WTC11 (cell line): ENCODE measurements at places on chromosomes 5 and 9.

DNA sequence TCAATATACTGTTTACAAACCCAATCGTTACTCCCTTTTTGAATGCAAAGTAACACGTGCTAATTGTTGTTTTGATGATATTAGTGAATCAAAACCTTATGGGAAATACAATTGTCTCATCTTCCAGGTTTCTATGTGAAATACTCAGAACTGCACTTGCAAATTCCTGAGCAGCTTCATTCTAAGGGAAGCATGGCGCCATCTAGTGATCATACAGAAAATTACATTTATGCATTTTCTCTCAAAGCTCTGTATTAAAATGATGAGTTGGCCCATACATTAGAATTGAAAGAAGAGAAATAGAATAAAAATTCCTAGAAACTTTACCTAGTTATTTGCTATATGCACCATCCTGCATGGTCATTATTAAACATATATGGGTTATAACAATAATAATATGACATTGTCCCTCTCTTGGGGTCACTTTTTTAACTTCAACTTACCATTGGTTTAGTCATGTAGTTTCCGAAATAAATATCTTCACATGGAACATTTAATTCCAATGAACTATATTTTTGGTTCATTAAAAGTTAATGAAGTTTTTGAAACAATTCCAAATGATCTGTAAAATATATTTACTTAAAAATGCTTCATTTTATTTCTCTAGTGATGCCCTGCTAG is 220.0 kb downstream of the PDE4D start:
- DNase-seq: no peak

- no peak for DNase-seq
Measured at GRCh38 chr5:156971848-156972525, 9.0 kb upstream of the TIMD4 start.

DNA sequence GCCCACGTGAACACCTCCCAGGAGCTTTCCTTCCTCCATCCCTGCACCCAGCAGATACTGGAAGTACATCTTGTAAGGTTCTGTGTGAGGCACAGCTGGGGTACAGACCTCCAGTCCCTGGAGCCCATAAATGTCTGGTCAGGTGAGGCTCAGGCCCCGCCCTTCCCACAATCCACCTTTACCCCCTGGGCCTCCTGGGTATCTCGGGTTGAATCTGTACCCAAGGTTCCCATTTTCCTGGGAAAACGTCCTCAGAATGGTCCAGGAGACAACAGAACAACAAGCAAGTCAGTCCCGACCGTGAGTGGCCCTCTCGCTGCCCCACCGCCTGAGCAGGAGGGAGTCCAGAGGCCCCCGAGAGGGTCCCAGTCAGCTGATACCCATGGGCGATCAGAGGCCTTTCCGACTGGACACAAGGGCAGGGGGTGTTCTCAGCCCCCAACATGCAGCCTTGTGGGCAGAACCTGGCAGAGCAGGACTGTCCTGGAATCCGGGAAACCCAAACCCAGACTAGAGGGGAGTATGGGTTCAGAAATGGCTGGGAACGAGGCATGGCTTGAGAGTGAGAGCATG is 4.3 kb downstream of the SPATA31E1 start:
- DNase-seq: no peak

DNA sequence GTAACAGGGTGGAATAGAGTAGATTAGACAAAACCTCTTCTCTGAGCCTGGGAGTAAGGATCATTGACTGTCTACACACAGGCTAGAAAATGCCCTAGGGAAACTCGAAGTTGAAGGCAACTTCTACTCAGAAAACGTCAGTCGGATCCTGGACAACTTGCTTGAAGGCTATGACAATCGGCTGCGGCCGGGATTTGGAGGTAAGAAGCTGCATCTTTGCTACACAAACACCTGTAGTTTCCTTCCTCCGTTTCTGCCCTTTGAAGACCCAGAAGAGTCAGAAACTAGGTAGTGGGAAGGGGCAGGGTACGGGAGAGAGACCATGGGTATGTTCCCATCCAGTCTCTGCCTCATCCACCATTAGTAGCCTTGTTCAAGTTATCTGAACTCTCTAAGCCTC is 628 bp downstream of the GABRA6 start:
- DNase-seq: no peak

DNA sequence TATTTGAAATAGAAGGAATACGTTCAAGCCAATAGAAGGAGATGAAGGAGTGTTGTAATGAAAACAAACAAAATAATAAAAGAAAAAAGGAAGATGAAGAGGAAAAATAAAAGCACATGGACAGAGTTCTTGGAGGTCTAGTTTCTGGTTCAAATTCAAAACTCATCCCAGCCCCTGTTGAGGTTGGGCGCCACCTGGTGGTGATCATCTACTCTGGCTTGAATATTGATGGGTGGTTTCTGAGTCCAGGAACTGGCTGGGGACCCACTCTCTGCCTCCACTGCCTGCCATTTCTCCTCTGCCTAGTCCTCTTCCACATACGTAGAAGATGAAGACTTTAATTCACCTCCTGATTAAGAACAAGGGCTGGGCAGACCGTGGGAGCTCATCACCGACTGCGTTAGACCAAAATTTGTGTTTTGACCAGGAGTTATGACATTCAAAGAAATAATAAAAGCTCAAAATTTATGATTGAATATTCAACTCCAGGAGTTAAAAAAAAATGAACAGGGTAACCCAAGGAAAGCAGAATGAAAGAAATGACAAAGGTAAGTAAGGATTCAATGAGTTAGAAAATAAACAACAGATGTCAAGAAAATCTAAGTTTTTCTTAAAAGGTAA is 99.0 kb upstream of the SLC1A3 start:
- DNase-seq: peak; percentile 82

DNA sequence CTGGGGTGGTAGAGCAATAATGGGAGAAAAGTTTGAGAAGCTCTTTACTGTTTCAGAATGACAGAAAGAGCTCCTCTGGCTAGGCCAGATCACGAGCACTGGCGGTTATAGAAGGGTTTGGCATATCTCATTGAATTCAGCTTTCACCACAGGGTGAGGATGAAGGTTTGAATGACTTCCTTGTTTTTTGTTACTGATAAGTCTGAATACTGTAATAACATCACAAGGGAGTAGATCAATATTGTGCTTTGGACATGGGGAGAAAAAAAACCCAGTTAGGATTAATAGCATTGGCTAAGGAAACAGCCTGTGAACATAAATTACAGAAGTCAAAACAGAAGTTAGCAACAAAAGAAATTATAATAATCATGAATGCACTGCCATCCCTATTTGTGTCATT is 9.4 kb downstream of the PHAX start:
- DNase-seq: no peak

- DNase-seq: no peak
Measured at GRCh38 chr5:113187906-113188305, 211.3 kb downstream of the DCP2 start.

DNA sequence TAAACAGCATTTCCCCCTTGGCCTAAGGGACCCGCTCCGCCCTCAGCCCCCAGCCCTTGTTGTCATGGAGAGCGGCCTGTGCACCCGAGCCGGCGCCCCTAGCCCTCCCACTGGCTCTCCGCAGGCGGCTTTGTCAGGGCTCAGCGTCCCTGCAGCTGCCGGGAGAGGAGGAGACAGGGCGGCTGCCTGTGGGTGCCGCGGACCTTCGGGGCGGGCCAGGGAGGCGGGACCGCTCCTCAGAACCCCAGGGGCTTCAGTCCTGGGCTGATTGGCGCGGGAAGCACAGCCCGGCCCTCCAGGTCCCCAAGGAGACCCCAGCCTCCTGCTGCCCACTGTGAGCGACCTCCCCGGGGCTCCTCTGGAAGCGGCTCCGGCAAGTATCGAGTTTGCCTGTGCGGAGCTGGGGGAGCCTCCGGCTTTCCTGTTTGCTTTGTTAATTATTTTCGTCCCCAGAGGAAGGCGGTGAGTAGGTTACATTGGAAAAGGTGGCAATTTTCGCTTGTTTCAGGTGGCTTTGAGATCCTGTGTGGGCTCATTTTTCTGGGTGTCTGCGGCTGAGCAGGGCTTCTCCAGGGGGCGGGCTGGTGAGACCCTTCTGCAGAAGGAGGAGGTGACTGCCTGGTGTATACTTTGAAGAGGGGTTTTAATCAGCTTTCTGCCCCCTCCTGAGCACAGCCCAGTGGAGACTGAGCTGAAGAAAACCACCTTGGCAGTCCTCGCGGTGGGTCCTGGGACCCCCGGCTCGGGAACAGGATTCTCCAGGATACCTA is at the start of gene FGD3:
Gene FGD3, plus strand, starts transcription at position 256 of the 770 bp plus-strand sequence. CDS start 28,734 bp downstream, outside the sequence.
- DNase-seq: no peak

DNA sequence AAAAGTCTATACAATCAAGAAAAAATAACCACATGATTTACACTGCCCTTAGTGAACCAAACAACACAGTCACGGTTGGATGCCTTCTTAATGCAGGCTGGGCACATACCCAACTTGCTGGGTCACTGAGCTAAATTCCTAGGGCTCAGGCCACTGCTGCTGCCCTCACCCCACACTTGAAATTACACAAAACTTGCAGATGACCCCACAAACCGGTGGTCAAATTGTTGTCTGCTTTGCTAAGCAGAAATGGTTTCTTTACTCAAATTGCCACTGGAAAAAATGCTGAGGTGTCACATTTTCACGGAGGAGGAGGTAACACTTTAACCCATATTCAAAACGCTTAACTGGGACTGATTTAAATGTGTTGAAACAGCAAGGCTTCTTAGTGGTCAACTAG is 62.4 kb downstream of the HMHB1 start:
- DNase-seq: no peak

DNA sequence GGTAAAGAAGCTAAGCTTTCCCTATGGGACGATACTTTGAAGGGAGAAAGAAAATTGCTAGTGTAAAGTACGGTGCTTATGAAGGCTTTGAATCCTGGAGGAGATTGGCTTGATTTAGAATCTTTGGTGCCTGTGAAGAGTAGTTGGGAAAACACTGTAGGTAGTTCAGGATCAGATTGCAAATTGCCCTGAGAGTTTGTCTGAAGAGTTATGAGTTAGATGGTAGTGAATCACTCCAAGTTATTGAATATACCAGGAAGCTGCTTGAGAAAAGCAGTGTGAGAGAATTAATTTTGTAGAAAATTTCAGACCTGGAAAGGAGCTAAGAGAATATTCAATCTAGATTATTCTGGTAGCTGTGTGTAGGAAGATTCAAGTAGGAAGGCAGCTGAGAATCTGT is 11.5 kb downstream of the MAN2A1 start:
- DNase-seq: no peak

DNA sequence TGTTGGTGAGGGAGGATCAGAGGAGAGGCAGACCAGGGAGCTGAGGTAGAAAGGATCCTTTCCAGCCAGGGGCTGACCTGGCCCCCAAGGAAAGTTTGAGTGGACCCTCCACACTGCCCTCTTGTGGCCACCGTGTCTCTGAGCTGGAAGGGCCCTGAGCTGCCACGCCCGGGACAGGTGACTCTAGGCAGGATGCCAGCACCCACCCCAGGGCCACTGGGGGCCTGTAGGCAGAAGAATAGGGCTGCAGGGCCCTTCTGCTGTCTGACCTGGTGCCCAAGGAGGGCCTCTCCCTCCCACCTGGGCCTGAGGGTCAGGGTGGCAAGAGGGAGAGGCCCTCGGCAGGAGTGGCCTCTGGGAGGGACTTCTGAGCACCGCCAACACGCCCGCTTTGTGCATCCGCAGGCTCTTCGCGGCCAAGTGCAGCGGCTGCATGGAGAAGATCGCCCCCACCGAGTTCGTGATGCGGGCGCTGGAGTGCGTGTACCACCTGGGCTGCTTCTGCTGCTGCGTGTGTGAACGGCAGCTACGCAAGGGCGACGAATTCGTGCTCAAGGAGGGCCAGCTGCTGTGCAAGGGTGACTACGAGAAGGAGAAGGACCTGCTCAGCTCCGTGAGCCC is 76.8 kb downstream of the LMX1B start:
- peak; percentile 86 for DNase-seq

DNA sequence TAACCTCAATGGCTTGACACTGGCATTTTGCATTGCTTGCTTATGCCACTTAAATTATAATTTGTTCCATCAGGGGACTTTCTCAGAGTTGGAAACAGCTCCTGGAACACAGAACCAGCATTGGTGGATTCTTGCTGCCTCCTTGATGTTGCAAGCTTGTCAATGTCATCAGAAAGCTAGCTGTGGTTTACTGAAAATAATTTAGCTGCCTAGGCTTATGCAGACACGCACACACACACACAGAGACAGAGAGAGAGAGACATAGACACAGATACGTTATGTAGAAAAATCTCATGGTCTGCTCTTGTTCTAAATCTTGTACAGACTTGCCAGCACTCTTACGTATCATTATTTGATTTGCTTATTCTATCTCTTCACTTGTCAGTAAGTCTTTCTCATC is 78.0 kb downstream of the HMHB1 start:
- no peak for DNase-seq

DNA sequence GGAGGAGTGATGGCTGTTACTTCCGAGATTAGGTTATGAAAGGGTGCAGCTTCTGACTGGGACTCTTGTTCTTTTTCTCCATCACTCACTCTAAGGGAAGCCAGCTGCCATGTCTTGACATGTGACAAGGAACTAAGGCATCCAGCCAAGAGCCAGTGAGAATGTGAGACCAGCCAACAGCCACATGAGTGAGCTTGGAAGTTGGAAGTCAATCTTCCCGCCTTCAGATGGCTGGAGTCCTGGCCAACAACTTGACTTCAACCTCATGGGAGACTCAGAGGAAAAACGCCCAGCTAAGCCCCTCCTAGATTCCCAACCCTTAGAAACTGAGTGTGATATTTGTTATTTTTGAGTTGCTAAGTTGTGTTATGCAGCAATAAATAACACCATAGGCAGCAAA is 201.1 kb downstream of the SNX18 start:
- no peak for DNase-seq

GRCh38 chr5:173010547-173011464 is 27.2 kb downstream of the ATP6V0E1 start:
- peak; percentile 58 for DNase-seq

GRCh38 chr9:111232997-111233790 is 96.8 kb downstream of the OR2K2 start:
- DNase-seq: peak; percentile 25

GRCh38 chr5:17054911-17055310 is 118.8 kb upstream of the MYO10 start:
- no peak for DNase-seq

DNA sequence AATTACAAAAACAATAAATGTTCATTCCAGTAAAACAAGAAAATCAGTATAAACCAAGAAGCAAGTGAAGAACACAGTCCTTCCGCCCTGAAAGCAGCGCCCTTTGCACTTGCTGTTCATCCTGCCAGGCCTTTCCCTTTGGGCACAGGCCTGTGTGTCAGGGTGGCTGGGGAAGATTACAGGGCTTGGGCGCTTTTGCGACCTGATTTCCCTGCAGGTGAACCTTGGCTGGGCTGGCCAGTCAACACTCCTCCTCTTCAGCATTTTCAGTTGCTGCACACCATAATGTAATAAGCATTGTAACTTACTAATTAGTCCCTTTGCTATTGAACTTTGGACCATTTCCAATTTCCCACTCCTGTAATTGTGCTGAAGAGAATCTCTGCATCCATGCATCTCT is 38.6 kb upstream of the TDRD7 start:
- no peak for DNase-seq

GRCh38 chr5:37495668-37496347 is 116.7 kb downstream of the WDR70 start:
- no peak for DNase-seq

- DNase-seq: no peak
Measured at GRCh38 chr9:70073193-70073592, 29.5 kb downstream of the MAMDC2 start.
